ENCODE measurements at places on chromosomes 13 and 19.

DNA sequence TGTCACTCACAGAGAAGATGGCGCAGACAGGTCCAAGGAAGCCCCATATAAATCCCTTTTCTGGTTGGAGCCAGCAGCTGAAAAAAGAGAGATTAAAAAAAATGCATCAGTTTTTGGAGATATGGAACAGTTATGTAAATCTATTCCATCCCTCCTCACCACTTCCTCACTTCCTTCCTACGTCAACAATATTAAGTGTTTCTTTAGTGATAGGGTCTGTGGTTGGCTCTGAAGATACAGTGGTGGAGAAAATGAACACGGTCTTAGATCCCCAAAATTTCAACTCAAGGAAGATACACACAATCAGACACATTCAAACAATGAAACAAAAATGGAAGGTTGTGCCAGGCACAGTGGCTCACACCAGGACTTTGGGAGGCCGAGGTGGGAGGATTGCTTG, 31.5 kb downstream of the ADGRE2 start:
- DNase-seq = no peak

GRCh38 chr19:43581467-43581866, 5.9 kb downstream of the PINLYP start:
- no peak for DNase-seq

DNA sequence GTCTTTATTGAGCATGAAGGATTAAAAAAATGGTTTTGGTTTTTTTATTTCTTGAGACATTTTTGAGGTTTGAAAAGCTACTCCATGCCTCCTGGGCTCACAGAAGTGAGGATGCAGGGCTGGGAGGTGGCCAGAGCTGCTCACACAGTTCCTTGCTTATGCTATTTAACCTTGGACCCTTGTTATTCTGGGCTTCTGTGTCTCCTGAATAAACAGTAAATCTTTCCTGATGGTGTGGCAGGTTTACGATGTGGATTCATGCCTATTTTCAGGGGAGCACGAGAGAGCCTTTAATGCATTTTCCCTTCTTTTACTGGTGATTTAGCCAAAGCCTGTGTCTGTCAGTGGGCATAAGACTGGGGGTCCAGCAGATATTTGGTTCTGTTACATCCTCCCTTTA, 34.3 kb upstream of the PCDH8 start:
- DNase-seq = no peak

- DNase-seq = peak; percentile 7
Observed at GRCh38 chr19:13401388-13401787, 104.9 kb downstream of the CACNA1A start.

DNA sequence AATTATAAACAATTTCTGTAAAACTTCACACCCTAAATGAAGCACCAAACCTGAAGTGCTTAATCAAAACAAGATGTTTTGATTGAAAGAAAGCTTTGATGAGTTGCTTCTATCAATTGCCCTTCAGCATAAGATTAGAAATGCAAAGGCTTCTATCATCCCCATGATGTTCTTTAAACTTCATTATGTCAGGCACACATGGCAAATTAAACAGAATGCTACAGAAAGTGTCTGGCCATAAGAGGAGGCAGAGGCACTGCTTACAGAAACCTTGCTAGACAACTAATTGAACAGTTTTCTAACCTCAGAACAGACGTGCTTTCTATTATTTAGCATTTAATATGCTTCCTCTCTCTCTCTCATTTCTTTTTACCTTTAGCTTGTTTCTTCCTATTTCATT, 228.1 kb downstream of the DCLK1 start:
- DNase-seq = no peak

Data from activated CD4-positive, alpha-beta T cell treated with anti-CD3 and anti-CD28 coated beads for 48 hours (primary cell).